Esophagus muscularis mucosa (tissue), 4 donors: ENCODE measurements at places on chromosomes 4 and X. TPM values are rescaled to one million over a fixed set of nuclear protein-coding genes. Genes with fewer than 3 reads are reported as not detected.

Gene CAPN6
- 1.1 TPM for total RNA-seq

Gene TLR10
- not detected for total RNA-seq

Gene TLL1
- 5.6 TPM for total RNA-seq

Gene ARMCX1
- total RNA-seq = 32.1 TPM

Gene SCML2
- 1.7 TPM for total RNA-seq

Gene PLS3
- total RNA-seq = 76.8 TPM

Gene NEXMIF
- 7.8 TPM for total RNA-seq

Gene VCX3B
- not detected for total RNA-seq

Gene ARL9
- not detected for total RNA-seq

Gene NPY1R
- total RNA-seq = 2.3 TPM

Gene COQ2
- total RNA-seq = 5.7 TPM

Gene MAP7D2
- total RNA-seq = 0.46 TPM

Gene GUCY1A1
- total RNA-seq = 55.8 TPM

Gene STATH
- total RNA-seq = not detected

Gene GPR82
- 0.34 TPM for total RNA-seq

Gene AMBN
- total RNA-seq = not detected

Gene SMIM43
- total RNA-seq = 0.83 TPM

Gene FAT4
- total RNA-seq = 53.2 TPM

Gene PDCL2
- not detected for total RNA-seq

Gene PUDP
- 14.2 TPM for total RNA-seq

Gene RNF175
- not detected for total RNA-seq

Gene NIPAL1
- total RNA-seq = 0.78 TPM

Gene RAB41
- not detected for total RNA-seq

Gene S100P
- not detected for total RNA-seq

Gene AMER1
- 6.2 TPM for total RNA-seq

Gene RWDD4
- total RNA-seq = 40.3 TPM

Gene SSR4
- total RNA-seq = 115 TPM

Gene PRDM8
- total RNA-seq = 63.5 TPM

Gene TRAM1L1
- total RNA-seq = 0.29 TPM

Gene ATP1B4
- not detected for total RNA-seq

Gene GABRE
- total RNA-seq = 5.0 TPM

Gene SLC10A4
- 0.66 TPM for total RNA-seq

Gene AGA
- 8.4 TPM for total RNA-seq

Gene TMEM156
- total RNA-seq = not detected

Gene ERVMER34-1
- 0.11 TPM for total RNA-seq

Gene ADH1B
- total RNA-seq = 301 TPM

Gene GALNTL6
- total RNA-seq = not detected

Gene SLC6A14
- not detected for total RNA-seq

Gene SRPK3
- total RNA-seq = 1.2 TPM

Gene JCHAIN
- total RNA-seq = 5.6 TPM

Gene ACE2
- 2.9 TPM for total RNA-seq

Gene HSFX1
- total RNA-seq = 2.0 TPM

Gene GRIA3
- total RNA-seq = 0.63 TPM

Gene TMPRSS11F
- total RNA-seq = not detected

Gene GNRHR
- total RNA-seq = 0.11 TPM

Gene BEX5
- total RNA-seq = 2.5 TPM

Gene FSTL5
- total RNA-seq = 0.42 TPM

Gene LANCL3
- 1.7 TPM for total RNA-seq
